ENCODE measurements at places on chromosomes 2 and 18.
A peak's percentile ranks its signal among the peaks of the same experiment; 100 is the strongest.

DNA sequence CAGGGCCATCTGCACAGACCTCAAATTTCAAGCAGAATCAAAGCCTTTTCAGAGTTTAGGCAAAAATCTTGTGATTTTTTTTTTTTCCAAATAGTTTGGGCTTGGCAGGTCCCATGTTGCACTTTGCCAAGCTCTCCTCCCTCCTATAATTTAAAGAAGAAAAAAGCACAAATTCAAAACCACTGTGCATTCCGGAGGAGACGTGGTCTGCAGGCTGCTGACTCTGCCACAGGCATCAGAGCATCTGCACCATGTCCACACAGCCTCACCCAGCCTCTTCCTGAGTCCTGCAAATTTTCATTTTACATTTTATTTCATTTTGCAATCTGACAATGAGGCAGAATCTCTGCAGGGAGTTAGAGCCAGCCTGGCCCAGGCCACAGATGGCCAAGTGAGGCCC lies 15.7 kb upstream of the GPC1 start:
- no peak for DNase-seq

- DNase-seq, result no peak
Observed at GRCh38 chr2:222318026-222318711, 19.4 kb upstream of the PAX3 start.

DNA sequence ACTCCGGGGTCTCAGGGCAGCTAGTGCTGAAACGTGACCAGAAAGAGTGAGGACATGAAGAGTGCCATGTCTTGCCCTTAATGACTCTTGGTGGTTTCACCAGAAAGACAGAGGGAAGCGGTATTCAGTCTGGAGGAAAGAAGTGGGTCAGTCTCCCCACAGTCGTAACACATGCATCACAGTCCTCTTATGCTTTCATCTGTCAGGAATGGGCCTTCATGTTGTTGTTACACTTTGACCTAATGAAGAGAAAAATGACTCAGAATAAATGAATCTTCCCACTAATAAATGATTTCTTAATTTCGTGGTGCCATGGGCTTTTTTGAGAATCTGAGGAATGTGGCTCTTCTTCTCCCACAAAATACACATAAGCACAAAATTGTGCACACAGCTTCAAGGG lies 103.2 kb downstream of the SLC8A1 start:
- DNase-seq, result no peak

GRCh38 chr2:172978063-172978383 lies 97.6 kb upstream of the MAP3K20 start:
- no peak for DNase-seq

DNA sequence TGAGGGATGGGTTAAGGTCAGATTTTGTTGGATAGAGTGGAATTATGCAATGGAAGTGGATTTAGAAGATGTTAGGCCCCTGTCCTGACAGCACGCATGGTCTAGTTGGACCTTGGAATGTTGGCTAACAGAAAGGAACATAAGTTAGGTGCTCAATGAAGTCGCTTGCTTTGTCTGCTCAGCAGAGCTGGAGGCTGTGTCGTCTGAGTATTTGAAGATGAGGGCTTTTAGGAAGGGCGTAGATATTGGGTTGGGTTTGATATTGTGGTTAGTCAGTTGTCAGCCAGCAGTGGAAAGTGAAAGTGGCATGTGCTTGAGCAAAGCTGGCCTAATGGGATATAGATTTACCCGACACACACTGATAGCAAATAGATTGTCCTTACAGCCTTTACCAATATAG lies 239.3 kb downstream of the PRKCE start:
- DNase-seq, result no peak

- no peak for DNase-seq
Observed at GRCh38 chr2:232353096-232353495, 25.5 kb upstream of the ALPP start.

- DNase-seq, result no peak
Observed at GRCh38 chr18:9941660-9942059, 27.8 kb downstream of the VAPA start.

DNA sequence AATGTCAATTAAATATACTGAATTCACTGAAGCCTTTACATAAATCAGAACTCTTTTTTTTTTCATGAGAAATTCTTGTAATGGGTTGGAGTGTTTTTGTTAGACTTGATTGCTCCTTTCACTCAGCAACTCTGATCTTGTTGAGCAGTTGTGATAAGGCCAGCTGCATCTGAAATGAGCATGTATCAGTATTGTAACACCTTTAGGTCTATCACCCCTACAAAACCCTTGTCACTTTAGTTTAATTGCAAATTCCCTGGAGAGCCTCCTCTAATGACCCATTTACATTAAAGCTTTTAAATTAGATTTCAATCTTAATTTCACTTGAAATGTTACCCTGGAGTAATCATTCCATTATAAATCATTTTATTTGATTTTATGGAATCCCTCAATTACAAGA lies 346.8 kb upstream of the TCF4 start:
- DNase-seq, result no peak

DNA sequence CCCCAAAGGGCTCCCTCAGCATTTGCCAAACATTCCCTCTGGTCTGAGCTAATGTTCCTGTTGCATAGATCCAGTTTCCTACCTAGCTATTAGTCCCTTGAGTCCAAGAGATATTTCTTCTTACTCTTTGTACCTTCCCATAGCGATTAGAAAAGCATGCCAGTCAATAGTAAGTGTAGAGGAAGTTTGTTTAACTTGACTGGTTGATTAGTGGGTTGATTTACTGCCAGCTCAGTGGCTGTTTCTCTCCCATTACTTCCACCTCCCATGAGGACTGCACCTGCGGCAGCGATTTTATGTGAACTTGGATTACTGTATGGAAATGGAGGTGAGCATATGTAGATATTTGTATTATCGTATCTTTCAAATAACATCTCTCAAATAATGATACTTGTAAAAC lies 1748.4 kb upstream of the CELF4 start:
- no peak for DNase-seq

GRCh38 chr2:136212426-136213378 lies 94.8 kb upstream of the CXCR4 start:
- DNase-seq, result no peak

- DNase-seq, result no peak
Observed at GRCh38 chr18:33596178-33596854, 18.3 kb downstream of the ASXL3 start.

DNA sequence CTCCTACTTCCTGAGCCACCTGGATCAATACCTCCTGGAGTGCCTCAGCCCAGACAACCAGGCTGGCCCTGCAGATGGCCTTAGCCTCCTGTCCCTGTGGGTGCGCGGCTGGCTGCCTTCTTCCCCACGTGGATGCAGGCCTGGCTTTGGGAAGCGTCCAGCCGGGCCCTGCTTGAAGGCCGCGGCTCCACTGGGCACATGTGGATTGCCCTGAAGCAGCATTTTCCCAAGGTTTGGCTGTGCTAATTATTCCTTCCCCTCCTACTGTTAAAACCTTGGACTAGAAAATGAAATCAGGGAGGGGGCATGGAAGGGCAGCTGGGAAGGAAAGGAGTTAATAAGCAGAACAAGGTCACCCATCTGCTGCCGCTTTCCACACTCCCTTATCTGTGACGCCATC lies 143.0 kb upstream of the GATA6 start:
- no peak for DNase-seq

- DNase-seq, result no peak
Observed at GRCh38 chr2:97885841-97886240, 109.9 kb downstream of the TMEM131 start.

- DNase-seq, result no peak
Observed at GRCh38 chr18:49811151-49811938, 2.0 kb downstream of the ACAA2 start.

GRCh38 chr18:44781886-44782285 lies 101.2 kb downstream of the SETBP1 start:
- DNase-seq, result no peak

DNA sequence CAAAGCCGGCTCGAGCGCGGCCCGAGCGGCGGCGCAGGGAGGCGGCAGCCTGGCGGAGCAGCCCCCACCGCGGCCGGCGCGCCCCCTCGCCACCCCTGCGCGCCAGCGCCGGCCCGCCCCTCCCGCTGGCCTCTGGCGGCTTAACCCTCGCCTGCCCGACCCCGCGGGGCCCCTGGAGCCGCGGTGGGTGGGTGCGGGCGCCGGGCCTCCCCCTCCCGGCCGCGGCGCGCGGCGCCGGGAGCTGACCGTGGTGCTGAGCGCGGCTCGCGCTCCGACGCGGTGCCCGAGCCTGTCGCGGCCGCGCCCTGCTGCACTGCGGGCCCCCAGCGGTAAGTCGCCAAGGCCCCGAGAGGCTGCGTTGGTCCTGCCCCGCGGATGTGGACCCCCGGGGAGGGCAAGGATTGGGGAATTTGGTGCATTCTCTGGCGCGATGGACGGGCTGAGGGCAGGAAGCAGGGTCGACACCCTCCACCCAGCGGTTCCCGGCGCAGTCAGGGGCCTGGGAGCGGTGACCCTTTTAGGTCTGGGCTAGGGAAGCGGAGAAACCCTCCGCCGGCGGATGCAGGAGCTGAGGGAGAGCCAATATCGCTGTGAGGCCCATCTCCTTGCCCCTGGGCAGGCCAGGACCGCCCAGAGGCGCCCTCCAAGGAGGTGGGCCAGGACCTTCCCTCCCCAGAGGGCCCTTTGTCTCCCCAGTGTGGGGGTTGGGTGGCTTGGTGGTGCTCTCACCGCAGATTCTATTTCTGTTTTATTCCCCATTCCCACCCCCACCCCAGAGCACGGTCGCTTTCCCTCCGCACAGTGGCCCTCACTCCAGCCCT lies 923 bp downstream of the AMER3 start:
- DNase-seq, result peak; percentile 31

GRCh38 chr2:60067006-60067405 lies 486.4 kb downstream of the BCL11A start:
- DNase-seq, result no peak

DNA sequence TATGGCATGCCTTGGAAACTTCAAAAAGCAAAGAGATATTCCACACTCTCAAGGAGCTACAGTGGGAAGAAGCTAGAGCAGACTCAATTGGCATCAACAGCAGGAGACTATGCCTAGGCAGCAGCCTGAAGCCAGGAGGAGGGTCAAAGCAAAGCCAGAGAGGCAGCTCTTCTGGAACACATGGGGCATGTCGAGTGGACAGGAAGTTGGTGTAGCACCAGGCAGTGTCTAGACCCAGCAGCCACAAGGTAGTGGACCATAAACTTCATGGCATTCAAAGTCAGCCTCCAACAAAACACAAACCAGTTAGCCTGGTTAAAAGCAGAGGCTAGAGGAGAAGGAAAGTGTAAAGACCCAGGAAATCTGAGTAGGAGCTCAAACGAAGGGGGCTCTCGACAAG lies 311.2 kb upstream of the PKDCC start:
- no peak for DNase-seq

- no peak for DNase-seq
Observed at GRCh38 chr2:6973895-6974545, 56.8 kb downstream of the RNF144A start.

GRCh38 chr2:226337941-226338600 lies 461.5 kb downstream of the IRS1 start:
- no peak for DNase-seq

DNA sequence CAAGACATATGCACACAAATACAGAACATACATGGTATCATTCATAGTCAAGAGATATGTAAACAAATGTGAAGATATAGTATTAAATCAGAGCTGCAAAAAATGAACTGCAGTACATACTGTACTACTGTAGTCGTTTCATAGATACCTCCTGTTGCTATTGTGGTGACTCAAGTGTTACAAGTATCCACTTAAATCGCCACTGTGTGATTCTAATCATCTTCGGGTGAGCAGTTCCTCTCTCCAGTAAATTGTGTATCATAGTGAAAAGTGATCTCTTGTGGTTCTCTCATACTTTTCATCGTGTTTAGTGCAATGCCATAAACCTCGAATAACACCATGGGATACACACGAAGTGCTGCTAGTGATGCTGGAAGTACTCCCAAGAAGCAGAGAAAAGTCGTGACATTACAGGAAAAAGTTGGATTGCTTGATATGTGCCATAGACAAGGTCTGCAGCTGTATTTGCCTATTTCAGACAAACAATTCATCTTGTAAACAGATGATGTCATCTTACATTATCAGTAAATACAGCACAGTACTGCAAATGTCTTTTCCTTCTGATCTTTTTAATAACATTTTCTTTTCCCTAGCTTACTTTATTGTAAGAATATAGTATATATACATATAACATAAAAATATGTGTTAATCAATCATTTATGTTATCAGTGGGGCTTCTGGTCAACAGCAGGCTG lies 222.2 kb downstream of the BCL11A start:
- DNase-seq, result no peak

DNA sequence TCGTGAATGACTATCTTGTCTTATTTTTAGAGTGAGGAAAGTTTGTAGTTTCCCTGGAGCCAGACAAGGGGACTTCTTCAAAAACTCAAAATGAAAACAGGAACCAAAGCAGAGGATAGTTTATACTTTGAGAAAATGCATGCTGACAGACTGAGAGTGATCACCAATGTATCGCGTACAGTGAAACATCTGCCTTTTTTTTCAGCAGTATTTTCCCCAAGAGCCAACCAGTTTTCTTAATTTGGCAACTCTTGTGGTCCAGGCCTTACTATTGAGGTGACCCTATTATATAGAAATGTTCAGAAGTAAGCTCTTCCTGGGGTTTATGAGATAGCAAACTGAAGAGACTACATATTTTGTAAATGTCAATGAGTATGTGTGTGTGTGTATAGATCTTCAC lies 153.7 kb upstream of the VRK2 start:
- no peak for DNase-seq

- no peak for DNase-seq
Observed at GRCh38 chr18:2537296-2537695, 34.0 kb downstream of the METTL4 start.

DNA sequence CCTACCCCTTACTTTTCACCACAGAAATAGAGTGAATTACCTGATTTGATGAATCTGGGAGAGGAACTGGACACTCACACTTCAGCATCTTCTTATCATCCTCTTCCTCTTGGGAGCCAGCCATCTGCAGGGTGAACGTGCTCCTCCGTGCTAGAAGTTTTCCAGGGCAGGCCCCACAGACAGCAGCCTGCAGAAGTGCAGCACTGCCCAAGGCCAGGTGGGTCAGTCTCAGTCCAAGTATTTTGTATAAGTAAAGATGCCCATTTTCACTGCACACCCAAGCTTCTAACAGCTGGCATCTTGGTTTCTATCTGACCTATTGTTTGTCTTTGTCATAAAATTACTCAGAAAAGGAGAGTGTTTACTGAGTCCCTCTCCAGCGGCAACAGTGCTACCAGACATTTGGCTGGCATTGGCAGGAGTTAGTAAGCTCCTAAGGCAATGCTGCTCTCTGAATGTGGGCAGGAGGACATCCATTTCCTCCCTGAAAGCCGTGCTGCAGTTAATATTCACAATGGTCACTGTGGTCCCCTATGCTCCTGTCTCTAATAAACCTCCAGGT lies 222.6 kb upstream of the CTAGE1 start:
- no peak for DNase-seq

- no peak for DNase-seq
Observed at GRCh38 chr18:9000733-9001132, 101.8 kb upstream of the NDUFV2 start.

- DNase-seq, result no peak
Observed at GRCh38 chr2:236587861-236588815, 18.5 kb downstream of the ACKR3 start.
